ENCODE measurements at places on chromosomes 1 and 21.

DNA sequence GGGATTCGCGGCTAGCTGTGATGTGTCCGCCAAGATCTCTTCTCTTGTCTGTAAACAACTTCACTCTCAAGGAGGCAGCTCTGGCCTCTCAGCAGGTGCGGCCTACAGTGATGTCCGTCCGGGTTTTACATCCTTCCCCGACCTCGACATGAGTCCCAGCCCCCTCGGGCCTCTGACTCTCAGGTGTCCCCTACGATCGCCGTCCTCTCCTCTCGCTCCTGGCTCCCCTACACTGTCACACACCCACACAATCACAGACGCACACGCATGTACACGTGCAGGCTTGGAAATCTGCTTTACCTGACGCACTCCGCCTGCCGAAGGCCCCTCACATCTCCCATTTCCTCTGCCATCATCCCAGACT lies 797 bp upstream of the RSPH1 start:
- DNase-seq = no peak

DNA sequence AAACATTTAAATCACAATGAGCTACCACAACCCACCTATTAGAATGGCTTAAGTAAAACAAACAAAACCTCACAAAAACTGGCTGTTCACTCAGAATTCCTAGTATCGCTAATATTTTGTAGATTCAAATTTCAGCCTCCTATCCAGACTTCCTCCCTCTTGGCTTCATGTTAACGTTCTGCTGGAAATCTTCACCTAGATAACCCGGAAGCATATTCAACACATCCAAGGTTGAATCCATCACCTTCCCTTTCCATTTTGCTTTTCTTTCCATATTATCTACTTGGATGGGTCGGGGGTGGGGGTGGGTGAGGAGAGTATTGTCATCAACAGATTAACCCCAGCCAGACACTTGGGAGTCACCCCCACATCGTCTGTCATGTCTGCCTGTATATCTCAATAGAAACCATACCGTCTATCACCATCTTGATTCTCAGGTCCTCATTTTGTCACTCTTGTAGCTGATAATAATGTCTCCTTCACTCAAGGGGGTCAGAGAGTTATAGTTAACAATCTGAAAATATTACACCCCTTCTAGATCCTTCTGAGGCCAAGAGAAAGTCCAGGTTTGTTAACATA lies 1.7 kb upstream of the DPH5 start:
- DNase-seq = no peak

GRCh38 chr1:75671708-75672107 lies 52.8 kb upstream of the ACADM start:
- DNase-seq = no peak

DNA sequence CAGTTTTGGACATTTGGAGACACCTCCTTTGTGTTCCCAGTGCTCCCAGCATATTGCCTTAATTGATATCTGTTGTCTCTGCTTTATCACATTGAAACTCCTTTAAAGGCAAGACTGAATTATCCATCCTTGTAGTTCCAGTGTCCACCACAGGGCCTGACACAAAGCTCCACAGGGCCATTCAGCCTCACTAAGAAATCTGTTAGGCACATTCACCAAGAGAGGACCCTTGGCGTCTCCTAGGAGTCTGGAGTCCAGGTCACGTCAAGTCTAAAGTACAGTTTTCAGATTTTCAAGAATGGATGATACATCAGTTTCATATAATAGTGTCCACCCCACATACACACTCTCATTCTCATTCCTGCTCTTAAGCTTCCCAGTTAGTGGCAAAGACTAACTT lies 4.8 kb downstream of the ACP6 start:
- DNase-seq = no peak

GRCh38 chr1:45752014-45752413 lies 1.6 kb upstream of the IPP start:
- DNase-seq = no peak

Measured in stimulated activated CD4-positive, alpha-beta T cell treated with anti-CD3 and anti-CD28 coated beads, Interleukin-4, amount 100 ng/mL, for 1 hour (primary cell).